ENCODE measurements at places on chromosomes 16 and 17. TPM values are rescaled to one million over a fixed set of nuclear protein-coding genes. Genes with fewer than 3 reads are reported as not detected.

The IRF8 gene
- 3.1 TPM for total RNA-seq

The MYH13 gene
- not detected for total RNA-seq

The KRTAP4-4 gene
- not detected for total RNA-seq

The SLC38A8 gene
- total RNA-seq = not detected

The LRRC37B gene
- 134 TPM for total RNA-seq

The GPR139 gene
- total RNA-seq = 3.4 TPM

The KRT39 gene
- not detected for total RNA-seq

The HAPSTR1 gene
- 130 TPM for total RNA-seq

The PRKCB gene
- 81.4 TPM for total RNA-seq

The TLCD3B gene
- 24.4 TPM for total RNA-seq

The WSCD1 gene
- 28.5 TPM for total RNA-seq

The KRT31 gene
- total RNA-seq = 0.94 TPM

The NHLRC4 gene
- 0.31 TPM for total RNA-seq

The QRICH2 gene
- 16.6 TPM for total RNA-seq

The TCAP gene
- 2.5 TPM for total RNA-seq

The LPO gene
- not detected for total RNA-seq

The PDILT gene
- total RNA-seq = not detected

The FOXL1 gene
- 0.63 TPM for total RNA-seq

The ACSM3 gene
- total RNA-seq = under 0.01 TPM

The CD300E gene
- total RNA-seq = not detected

The CHMP6 gene
- 17.8 TPM for total RNA-seq

The PRR29 gene
- total RNA-seq = 1.9 TPM

The ODF4 gene
- not detected for total RNA-seq

The CRYBA1 gene
- total RNA-seq = not detected

The SKAP1 gene
- total RNA-seq = 0.31 TPM

The VAMP2 gene
- total RNA-seq = 40.7 TPM

The B3GNT9 gene
- total RNA-seq = 0.63 TPM

The ALOX12B gene
- total RNA-seq = 0.63 TPM

The TTYH2 gene
- total RNA-seq = 17.2 TPM

The USP43 gene
- total RNA-seq = 6.6 TPM

The C17orf58 gene
- 22.5 TPM for total RNA-seq

The RAB37 gene
- 0.63 TPM for total RNA-seq

The KRTAP3-1 gene
- not detected for total RNA-seq

The PRAC2 gene
- total RNA-seq = not detected

The MPP3 gene
- 58.5 TPM for total RNA-seq

The SLC12A3 gene
- not detected for total RNA-seq

The PRM2 gene
- not detected for total RNA-seq

The ZNF423 gene
- 12.5 TPM for total RNA-seq

The SYT17 gene
- total RNA-seq = 16.9 TPM

The NPW gene
- total RNA-seq = not detected

The ZNF764 gene
- total RNA-seq = 13.8 TPM

All from parietal lobe (tissue), 2 donors.